ENCODE measurements at places on chromosomes 11 and 22.

- DNase-seq, result no peak
Observed at GRCh38 chr11:12202661-12203310, 92.4 kb downstream of the MICAL2 start.

- DNase-seq, result no peak
Observed at GRCh38 chr11:109347304-109347703, 74.7 kb upstream of the C11orf87 start.

DNA sequence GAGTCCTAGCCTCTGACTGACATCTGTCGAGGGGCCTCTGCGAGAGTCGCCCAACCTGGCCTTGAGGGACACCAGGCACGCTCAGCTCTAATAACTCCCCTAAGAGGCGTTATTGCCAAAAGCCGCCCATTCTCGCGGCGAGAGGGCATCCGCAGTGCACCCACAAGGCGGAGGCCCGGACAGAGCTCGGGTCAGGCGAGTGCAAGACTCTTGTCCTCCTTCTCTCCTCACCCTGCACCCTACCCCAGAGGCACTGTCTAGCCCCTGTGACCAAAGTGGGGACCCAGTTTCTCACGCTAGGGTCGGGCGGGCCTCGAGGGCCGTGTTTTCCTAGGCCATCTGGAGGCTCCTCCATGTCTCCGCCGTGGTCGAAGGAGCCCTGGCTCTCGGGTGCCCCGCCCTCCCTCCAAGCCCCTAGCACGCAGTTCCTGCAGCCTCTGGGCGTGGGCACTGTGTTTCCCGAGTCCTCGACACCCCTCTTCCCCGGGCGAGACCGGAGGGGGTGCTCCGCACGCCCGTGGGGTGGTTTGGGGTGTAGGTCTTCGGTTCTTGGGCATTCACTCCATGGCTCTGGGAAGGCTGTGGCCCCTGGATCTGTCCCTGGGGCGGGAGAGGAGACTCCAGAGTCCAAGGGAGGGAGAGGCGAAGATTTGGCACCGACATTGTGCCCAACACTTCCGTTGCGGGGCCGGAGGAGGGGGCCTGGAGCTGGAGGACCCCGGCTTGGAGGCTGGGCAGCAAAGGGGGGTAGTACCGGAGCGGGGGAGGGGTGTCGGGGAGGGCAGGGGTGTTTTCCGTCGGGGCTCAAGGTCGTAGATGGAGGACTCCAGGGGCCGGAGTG, 1.0 kb downstream of the CHRM4 start:
- DNase-seq, result no peak

DNA sequence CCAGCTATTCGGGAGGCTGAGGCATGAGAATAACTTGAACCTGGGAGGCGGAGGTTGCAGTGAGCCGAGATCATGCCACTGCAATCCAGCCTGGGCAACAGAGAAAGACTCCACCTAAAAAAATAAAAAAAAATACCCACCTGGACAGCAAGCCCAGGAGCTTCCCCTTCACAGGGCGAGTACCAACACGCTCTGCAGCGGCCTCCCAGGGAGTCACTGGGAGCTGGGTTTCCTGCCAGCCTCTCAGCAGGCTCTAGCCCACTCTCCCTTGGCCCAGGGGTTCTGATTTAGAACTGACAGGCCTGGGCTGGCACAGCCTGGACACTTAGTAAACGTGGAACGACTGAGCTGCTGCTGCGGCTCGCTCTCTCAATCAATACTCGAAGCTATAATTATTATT, 2.0 kb upstream of the CABP7 start:
- no peak for DNase-seq

GRCh38 chr22:23225724-23226496, 45.6 kb downstream of the BCR start:
- DNase-seq, result peak; percentile 11

GRCh38 chr11:112118176-112118575, 31.5 kb downstream of the SDHD start:
- DNase-seq, result no peak

- DNase-seq, result no peak
Observed at GRCh38 chr11:80417681-80418080, 976.9 kb upstream of the TENM4 start.

DNA sequence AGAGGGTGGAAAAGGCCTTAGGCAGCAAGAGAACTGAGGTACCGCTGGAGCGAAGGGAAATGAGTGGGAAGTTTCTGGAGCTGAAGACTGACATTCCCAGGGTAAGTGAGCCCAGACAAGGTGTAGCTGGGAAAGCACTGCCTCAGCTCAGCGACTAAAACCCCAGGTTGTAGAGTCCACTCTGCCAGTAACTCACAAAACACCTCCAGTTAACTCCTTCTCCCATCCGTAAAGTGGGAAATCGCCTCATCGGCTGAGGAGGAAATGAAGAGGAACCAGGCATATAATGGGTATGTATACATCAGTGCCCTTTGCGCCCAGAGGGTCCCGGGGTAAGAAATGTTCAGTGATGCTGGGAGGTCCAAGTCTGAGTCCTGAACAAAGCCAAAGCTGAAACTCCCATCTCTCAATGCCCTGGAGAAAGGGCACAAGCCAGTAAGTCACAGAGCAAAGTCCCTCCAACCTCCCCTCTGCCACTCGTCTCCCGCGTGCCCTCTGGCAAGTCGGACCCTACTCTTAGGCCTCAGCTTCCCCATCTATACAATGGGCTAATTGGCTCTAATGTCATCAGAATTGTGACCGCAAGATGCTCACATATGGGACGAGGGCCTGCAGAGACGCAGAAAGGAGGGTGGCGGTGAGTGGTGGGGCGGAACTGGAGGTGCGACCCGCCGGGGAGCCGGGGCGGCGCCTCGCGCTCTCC, 588 bp downstream of the VPS37C start:
- no peak for DNase-seq

DNA sequence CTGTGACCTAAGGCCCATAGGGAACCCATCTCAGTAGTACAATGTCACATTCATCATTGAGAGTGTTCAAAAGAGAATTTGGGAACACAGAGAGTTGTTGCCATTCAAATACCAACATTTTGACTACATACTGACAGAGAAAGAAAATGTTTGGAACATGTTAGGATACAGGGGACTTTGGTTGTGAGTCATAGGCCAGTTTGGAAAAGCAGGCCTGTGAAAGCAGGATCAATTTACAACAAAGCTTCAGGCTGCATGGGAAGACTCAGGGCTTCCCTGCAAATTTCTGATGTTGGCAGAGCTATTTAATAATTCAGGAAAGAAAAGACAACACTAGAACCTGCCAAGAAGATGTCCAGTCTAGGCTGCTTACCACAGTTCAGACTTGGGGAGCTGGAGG, 374 bp downstream of the NLRP10 start:
- no peak for DNase-seq

DNA sequence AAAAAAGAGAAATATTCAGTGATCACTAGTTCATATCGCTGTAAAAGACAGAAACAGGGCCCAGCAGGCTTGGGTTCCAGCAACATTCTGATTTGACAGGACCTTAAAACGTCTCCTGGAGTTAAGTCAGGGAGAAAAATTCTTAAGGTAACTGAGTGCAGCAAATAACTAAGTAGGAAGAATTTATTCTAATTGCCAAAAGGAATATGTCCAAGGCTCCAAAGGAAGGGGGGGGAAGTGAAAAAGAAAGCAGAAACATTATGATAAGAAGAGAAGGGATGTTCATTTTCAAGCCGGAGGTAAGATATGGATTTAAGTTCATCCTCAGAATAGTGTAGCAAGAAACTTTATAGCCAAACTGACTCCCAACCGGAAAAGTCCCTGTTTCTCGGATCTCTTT, 90.4 kb downstream of the WT1 start:
- no peak for DNase-seq

- DNase-seq, result no peak
Observed at GRCh38 chr22:31732089-31732829, 17.7 kb downstream of the PRR14L start.

DNA sequence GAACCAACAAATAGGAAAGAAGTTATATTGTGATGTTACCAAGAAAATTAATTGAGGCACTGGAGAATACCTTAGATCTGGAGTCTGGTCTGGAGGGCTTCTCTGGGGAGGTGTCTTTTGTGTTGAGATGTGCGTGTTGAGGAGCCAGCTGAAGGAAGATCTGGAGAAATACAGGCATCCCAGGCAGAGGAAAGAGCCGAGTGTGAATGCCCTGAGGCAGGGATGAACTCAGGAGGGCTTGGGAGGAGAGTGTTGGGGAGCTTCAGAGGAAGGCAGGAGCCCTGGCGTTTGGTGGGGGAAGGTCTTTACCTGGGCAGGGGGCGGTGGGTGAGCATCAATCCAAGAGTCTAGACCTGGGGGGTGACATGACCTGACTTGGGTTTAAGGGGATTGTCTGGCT, 13.1 kb downstream of the SYNGR1 start:
- no peak for DNase-seq

DNA sequence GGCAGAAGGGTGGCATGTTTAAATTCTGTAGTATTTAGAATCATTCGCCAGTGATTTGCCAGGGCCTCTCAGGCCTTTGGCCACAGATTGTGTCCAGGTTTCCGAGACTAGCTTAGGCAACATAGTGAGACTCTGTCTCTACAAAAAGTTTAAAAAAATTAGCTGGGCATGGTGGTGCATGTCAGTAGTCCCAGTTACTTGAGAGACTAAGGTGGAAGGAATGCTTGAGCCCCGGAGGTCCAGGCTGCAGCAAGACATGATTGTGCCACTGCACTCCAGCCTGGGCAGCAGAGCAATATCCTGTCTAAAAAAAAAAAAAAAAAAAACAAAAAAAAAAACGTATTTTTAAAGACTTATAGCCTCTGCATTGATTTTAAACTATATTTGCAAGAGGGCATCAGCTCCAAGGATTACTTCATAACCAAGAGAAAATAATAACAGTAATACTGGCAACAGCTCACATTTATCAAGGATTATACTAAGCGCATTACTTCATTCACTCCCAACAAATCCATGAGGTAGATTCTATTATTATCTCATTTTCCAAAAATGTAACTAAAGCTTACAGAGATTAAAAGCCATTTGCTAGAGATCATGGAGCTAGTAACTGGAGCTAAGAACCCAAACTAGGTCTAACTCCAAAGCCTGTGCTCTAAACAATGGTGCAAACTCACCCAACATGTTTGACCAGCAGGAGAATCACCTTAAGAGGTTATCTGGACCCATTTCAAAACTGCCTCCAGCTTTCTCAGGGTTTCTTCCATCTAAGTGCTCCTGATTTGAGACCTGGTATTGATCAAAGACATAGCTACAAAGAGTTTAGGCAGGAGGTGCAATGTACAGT, 32.6 kb upstream of the SLC6A5 start:
- DNase-seq, result no peak

DNA sequence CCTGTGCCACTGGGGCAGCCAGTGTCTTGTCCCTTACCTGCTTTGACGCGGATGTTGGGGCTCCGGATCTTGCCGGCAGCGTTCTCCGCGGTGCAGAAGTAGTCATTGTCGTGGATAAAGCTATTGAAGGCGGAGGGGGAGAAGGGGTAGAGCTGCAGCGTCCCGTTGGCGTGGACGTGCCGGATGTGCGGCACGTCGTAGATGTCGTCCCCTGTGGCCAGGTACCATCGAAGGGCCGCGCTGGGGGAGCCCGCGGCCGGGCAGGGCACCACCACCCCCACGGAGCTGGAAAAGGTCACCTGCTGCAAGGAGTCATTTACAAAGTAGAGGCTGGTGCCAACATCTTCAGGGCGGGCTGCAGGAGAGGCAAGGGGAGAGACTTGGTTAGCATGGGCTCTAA, 16.6 kb downstream of the DSCAML1 start:
- no peak for DNase-seq

- no peak for DNase-seq
Observed at GRCh38 chr11:114827736-114828135, 149.4 kb downstream of the NXPE2 start.

DNA sequence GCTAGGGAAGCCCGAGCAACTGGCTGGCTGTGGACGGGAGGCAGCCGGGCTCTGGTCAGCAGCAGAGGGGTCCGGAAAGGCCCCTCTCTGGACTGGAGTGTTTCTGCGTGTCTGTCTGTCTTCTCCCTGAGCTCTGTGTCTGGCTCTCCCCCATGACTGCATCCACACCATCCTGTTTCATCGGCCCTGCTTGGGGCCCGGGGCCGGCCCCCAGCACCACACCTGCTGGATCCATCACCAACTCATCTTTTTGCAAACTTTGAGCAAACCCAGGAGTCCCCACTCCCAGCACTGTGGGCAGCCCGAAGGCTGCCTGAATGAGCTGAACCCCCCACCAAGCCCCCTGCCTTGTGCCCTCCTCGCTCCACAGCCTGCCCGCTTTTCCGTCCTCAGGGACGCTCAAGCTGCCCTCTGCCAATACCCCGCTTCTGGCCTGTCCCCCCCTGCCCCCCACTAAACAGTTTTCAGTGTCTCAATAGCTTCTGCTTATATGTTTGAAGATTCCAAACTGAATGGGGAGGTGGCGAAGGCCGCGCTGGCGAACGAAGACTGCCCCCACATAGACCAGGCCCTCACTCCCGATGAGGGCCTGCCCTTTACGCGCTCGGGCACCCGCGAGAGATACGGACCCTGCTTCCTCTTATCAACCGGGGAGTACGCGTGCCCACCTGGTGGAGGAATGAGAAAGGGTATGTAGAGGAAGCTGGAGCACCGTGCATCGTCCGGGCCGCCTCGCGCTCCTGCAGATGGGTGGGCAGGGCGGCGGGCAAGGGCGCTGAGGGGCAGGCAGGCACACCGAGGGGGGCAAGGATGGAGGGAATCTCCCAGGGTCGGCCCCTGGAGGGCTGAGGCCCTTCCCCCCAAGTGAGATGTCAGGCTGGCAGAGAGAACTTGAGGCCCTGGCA, 44.6 kb downstream of the KCNC1 start:
- no peak for DNase-seq

DNA sequence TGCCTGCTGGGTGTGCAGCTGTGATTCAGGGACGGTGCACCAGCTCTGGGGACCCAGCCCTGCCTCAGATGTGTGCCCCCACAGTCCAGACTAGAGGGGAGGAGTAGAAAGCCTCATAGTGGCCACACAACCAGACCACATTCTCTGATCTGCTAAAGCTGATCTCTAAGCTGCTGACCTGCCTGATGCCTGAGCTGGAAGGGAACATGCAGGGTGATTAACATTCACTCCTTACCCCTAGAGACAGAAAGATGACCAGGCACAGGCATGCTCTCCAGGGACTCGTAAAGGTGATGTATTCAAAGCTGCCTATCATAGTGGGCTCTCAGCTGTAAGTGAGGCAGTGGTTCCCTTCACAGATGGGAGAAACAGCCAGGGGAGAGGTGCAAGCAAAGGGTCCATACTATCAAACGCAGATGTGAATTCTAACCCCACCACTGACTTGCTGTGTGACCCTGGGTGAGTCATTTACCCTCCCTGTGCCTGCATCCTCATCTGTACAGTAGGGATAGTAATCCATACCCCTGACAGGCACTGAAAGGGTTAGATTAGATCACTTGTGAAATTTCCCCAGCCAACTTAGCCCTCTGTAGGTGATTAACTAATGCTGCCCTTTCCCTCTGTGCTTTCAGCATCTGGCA, 29.0 kb upstream of the LRRC32 start:
- DNase-seq, result no peak

GRCh38 chr11:134342572-134343340, 11.0 kb downstream of the GLB1L2 start:
- no peak for DNase-seq

- no peak for DNase-seq
Observed at GRCh38 chr22:27937453-27937852, 18.4 kb upstream of the PITPNB start.

DNA sequence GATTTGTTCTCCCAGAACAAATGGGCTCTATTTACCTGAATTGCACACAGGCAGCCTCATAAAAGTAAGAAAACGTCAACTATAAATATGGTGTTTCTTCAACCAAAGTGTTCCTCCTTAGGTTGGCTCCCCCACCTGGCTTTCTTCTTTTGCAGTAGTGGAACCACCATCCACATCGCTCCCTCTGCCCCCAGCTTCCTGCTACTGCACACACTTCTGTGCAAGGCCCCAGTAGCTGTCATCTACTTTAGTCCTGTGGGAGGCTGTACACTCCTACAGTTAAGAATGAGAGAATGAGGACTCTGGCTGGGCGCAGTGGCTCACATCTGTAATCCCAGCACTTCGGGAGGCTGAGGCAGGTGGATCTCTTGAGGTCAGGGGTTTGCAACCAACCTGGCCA, 89.5 kb downstream of the BMAL1 start:
- no peak for DNase-seq
